Muscle of back (tissue), 13 donors: ENCODE measurements at places on chromosomes 5 and 9.

DNA sequence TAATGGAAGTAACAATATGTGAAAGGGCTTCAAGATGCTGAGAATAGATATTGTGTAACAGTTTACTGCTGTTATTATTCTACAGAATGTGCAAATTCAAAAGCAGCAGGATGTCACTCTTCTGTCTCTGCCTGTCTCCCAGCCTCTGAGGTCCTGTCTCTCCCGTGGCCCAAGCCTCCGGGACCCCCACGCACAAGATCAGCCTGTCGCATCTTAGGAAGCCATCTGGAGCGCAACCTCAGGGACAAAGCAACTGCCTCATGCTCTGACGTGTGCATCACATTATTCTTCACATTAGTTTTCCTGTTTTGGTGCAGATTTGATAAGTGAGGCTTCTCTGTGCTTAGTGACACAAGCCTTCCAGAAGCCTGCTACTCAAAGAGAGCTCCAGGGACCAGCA is 46.5 kb upstream of the C9orf72 start:
- no peak for DNase-seq

DNA sequence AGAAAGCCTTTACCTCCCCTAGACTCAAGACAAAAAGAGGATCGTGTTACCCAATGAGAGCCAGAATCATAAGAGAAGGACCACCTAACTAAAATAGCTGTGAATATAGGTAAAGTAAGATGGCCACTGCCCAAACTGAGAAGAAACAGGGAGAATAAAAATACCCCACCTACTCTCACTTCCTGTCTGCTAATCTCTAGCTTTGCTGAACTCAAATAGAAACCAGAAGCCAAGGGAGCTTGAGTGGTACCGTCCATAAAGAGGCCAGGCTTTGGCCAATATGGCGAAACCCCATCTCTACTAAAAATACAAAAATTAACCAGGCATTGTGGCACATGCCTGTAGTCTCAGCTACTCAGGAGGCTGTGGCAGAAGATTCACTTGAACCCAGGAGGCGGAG is 123.0 kb upstream of the FST start:
- DNase-seq, result no peak

DNA sequence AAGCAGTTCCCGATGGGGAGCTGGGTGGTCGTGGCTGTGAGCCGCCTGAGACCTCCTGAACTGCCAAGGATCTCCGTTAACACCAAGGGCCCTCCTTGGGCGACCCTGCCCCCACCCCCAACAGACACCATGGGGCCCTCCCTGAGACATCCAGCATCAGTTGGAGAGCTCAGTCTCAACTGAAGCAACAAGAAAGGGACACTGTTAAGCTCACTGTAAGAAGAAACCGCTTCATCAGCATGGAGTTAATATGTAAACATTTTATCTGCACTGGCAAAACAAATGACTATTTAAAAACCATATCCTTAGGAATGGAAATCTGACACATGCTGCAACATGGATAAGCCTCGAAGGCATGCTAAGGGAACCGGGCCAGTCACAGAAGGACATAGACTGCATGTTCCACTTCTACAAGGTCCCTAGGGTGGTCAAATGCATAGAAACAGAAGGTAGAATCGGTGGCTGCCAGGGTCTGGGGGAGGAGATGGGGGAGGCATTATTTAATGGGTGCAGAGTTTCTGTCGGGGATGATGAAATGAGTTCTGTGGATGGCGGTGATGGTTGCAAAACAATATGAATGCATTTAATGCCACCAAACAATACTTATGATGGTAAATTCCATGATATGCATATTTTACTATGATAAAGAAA is 47.4 kb downstream of the ROR2 start:
- DNase-seq, result peak; percentile 33

- no peak for DNase-seq
These were observed 62.8 kb upstream of the PPP1R26 start for GRCh38 chr9:135416664-135417290.

- no peak for DNase-seq
These were observed 170.5 kb downstream of the NR3C1 start for GRCh38 chr5:143233031-143233430.

- no peak for DNase-seq
These were observed 115.7 kb downstream of the MUSK start for GRCh38 chr9:110784309-110784708.
